ENCODE measurements at places on chromosomes 2 and 18.
A peak's percentile ranks its signal among the peaks of the same experiment; 100 is the strongest.

GRCh38 chr2:149020432-149020851 is 18.1 kb upstream of the LYPD6B start:
- no peak for DNase-seq

- DNase-seq: no peak
These were observed 111.1 kb downstream of the TGFA start for GRCh38 chr2:70442301-70443077.

DNA sequence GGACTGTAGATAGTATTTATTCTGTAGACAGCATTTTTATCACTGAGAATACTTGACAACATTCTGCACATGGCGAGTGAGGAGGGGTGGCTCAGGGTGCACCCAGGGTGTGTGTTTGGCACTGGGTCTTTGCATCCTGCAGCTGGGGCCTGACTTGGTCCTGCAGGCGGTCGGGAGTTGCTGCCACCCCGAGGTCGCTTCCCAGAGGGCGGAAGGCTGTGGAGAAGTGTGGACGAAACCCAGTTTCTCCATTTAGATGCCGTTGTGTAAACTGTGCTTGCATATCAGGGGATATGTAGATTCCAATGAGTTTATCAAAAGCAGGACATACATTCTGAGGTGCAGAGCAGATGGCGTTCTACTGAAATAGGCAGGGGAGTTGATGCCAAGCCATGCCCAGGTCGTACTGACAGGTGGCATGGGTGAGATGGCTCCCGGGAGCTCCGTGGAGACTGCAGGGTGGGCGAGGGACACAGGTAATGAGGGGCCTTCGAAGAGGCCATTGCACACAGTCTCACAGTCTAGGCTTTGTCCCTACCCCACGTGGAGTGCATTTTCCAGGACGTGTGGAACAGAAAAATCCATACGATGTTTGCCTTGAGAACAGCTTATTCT is 74.5 kb downstream of the RTP5 start:
- DNase-seq: no peak

DNA sequence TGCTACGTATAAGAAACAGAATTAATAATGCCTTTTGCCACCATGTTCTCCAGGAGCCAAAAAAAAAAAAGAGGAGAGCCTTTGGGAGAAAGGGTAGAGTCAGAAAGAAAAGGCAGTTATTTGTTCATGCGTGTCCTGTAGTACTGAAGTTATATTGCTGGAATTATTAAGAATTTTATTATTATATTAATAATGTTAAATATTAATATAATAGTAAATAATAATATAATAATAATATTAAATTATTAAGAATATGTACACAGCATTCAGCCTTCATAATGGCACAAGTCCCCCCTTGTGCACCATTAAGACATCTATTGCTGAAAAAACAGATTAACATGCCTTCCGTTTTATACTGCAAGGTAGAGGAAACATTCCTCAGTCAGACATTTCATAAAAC is 8.1 kb downstream of the REG1A start:
- no peak for DNase-seq

GRCh38 chr2:172214252-172214651 is 111.6 kb upstream of the DLX2 start:
- no peak for DNase-seq

GRCh38 chr18:49621717-49622351 is 60.0 kb downstream of the LIPG start:
- no peak for DNase-seq

GRCh38 chr18:38427736-38428135 is 862.1 kb upstream of the CELF4 start:
- no peak for DNase-seq

GRCh38 chr2:238216651-238217184 is 13.2 kb upstream of the ILKAP start:
- no peak for DNase-seq

DNA sequence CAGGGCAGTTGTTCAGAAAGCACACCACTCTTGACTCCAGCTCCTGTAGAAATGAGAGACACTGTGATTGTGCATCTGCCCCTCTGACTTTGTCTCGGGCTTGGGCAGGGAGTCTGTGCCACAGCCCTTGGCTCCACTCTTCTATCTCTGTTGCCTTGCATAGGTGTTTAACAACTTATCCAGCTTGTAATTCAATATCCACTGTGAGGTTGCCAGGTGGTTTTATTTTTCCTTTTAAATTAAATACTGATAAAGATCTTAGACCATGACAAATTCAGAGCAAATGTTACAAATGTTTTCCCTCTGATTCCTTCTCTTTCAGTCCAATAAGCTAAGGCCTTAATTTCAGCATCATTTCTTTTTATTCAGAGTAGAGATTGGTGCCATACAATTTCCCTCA is 421.7 kb downstream of the STK39 start:
- DNase-seq: no peak

- no peak for DNase-seq
These were observed 1.6 kb downstream of the HRH4 start for GRCh38 chr18:24461996-24462395.

DNA sequence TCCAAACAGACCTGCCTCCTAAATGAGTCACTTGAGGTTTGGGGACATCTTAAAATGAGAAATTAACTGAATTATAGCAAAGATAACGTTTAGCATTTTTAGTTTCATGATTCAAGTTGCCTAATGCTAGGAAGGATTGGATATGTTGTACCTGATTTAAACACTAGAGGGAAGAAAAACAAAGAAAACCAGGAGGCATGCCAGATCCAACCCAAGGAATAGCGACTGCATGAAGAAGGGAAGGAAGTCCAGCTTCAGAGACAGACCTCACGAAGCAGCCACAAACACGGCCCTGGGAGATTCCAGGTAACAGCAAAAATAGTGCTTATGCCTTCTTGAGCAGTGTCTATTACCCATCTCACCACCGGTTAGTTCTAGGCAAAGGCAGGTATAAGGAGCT is 499.9 kb upstream of the SPHKAP start:
- no peak for DNase-seq

- DNase-seq: no peak
These were observed 211.6 kb downstream of the TCF4 start for GRCh38 chr18:55376387-55376786.

GRCh38 chr18:58069099-58069498 is 25.1 kb downstream of the NEDD4L start:
- no peak for DNase-seq

DNA sequence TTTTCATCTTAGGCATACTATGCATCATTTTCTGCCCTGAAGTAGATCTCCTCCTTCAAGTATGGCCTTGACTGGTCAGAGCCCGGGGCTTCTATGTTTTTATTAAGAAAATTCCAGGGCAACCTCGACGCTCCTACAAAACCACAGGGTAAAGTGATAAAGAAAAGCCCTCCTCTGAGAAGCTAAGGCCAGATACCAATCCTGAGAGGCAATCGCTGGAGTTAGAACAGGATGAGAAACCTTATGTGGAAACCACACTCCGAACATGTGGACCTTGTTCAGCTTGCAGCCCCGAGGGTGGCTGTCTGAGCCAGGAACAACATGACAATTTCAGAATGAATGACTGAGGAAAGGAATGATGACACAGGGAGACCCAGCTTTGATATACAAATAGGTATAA is 35.6 kb downstream of the RMC1 start:
- DNase-seq: no peak

DNA sequence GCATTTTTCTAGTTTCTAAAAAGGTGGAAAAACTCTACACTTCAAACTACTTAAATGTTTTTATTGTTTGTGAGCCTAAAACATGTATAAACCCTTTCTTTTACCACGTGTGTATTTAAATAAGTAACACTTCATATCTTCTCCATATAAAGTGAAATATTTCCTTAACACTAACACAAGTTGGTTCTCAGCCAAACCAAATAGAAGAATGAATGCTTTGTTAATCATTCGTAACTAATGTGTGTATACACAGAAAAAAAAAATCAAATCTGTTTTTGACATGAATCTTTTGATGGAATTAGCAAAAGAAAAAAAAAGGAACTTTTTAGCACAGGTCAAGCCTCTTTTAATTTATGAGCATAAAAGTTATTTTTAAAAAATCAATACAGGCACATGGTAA is 89.3 kb downstream of the EHBP1 start:
- peak; percentile 66 for DNase-seq

DNA sequence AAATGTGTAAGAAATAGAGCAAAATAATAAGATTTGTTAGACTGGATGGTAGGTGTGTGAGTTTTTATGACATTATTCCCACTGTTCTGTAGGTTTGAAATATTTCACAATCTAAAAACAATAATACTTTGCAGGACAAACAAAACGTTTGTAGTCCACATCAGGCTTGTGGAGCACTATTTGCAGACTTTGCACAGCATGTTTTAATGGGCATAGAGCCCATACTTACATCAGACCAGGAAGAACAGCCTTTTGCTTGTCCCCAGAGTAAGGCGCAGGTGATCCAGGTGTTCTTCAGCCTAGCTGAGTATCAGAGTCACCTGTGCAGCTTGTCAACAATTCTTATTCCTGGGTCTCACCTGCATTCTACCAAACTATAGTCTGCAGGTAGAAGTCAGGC is 9.1 kb upstream of the STK39 start:
- no peak for DNase-seq
